Germinal center (tissue), 1 donor: ENCODE measurements at places on chromosomes 16 and 17.
A peak's percentile ranks its signal among the peaks of the same experiment; 100 is the strongest.

DNA sequence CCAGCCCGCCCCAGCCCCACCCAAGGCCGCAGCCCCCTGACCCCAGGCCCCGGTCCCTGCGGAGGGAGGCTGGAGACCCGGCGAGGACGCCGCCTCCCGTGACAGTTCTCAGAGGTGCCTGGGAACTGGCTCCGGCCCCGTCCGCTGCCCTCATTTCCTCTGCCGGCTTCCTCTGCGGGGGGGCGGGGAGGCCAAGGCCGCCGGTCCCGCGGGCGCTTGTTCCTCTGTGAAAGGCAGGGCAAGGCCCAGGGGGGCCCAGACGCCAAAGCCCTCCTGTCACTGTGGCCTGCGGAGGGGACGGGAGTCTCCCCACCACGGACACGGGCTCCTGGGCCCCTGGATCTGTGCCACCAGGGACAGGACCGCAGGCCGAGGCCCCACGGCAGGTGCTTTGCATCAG, 5.0 kb upstream of the PVALEF start:
- no peak for DNase-seq

- no peak for DNase-seq
These were observed 251.6 kb downstream of the C16orf95 start for GRCh38 chr16:87065446-87066132.

- no peak for DNase-seq
These were observed 65.8 kb downstream of the WSCD1 start for GRCh38 chr17:6135996-6136395.

DNA sequence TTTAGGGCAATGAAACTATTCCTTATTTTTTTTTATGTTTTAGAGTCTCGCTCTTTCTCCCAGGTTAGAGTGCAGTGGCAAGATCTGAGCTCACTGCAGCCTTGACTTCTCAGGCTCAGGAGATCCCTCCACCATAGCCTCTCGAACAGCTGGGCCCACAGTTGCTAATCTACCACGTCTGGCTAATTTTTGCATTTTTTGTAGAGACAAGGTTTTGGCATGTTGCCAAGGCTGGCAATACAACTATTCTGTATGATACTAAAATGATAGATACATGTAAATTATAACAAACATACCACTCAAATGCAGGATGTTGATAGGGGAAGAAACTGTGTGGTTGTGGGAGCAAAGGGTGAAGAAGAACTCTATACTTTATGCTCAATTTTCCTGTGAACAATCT, 401.3 kb downstream of the ZFHX3 start:
- no peak for DNase-seq

- peak; percentile 51 for DNase-seq
These were observed at the start of gene CAVIN1 for GRCh38 chr17:42422958-42423712. CAVIN1 (minus strand) TSS chr17:42423256; CDS start chr17:42423097, 159 bp downstream.
